ENCODE measurements at places on chromosomes 7 and 10.

GRCh38 chr10:10745291-10745690 is 272.4 kb upstream of the CELF2 start:
- no peak for DNase-seq

GRCh38 chr10:95290461-95291364 is at the start of gene PDLIM1:
PDLIM1 (minus strand) TSS chr10:95291003; CDS start chr10:95290915, 88 bp downstream.
- DNase-seq: no peak

GRCh38 chr10:124672181-124672638 is 72.0 kb downstream of the FAM53B start:
- DNase-seq: no peak

- DNase-seq: no peak
Measured at GRCh38 chr10:45408421-45409319, 34.7 kb downstream of the ALOX5 start.

DNA sequence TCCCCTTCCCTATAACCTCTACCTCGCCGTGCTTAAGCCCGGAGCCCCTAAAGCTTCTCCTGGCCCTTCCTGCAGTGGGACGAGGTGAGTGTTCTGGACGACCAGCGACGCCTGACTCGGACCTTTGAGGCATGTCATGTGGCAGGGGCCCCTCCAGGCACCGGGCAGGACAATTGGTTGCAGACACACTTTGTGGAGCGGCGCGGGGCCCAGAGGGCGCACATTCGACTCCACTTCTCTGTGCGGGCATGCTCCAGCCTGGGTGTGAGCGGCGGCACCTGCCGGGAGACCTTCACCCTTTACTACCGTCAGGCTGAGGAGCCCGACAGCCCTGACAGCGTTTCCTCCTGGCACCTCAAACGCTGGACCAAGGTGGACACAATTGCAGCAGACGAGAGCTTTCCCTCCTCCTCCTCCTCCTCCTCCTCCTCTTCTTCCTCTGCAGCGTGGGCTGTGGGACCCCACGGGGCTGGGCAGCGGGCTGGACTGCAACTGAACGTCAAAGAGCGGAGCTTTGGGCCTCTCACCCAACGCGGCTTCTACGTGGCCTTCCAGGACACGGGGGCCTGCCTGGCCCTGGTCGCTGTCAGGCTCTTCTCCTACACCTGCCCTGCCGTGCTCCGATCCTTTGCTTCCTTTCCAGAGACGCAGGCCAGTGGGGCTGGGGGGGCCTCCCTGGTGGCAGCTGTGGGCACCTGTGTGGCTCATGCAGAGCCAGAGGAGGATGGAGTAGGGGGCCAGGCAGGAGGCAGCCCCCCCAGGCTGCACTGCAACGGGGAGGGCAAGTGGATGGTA is 9.2 kb downstream of the EPHB6 start:
- DNase-seq: no peak

GRCh38 chr7:74178632-74179031 is 4.5 kb downstream of the EIF4H start:
- no peak for DNase-seq

GRCh38 chr7:131346885-131347592 is 19.4 kb downstream of the MKLN1 start:
- no peak for DNase-seq
